ENCODE measurements at places on chromosomes 4 and X. TPM values are rescaled to one million over a fixed set of nuclear protein-coding genes. Genes with fewer than 3 reads are reported as not detected.

GRCh38 chrX:72395237-72395636, 89.5 kb upstream of the CITED1 start:
- DNase-seq: no peak

DNA sequence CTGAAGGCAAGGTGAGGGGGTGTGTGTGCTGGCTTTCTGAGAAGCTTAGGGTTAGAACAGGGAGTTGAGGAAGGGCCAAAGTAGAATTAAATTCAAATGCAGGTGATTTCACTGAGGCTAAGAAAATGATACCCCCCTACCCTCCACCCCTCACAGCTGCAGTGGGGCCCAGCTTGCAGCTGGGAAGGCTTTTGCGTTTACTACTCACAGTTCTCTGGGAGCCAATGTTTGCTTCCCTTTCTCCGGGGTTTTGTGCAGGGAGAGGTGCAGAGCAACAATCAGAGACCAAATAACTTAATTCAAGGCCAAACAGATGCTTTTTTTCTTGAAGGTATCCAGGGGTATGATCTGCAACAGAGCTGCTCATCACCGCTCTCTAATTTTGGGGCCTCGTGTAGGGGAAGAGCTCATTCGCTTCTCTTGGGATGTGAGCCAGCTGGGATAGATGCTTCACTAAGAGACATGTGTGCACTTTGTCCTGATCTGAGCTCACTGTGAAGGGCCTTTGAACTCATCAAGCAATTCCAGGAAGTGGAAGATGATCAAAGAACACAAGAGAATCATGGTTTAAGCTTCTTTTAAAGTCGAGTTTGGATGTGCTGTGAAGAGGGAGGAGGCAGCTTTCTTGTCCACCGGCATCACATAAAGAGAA, 122.7 kb upstream of the C1GALT1C1 start:
- no peak for DNase-seq

- no peak for DNase-seq
Measured at GRCh38 chr4:138666366-138666765, 349.2 kb upstream of the NOCT start.

- no peak for DNase-seq
Measured at GRCh38 chrX:23993012-23993633, 33.9 kb downstream of the KLHL15 start.

DNA sequence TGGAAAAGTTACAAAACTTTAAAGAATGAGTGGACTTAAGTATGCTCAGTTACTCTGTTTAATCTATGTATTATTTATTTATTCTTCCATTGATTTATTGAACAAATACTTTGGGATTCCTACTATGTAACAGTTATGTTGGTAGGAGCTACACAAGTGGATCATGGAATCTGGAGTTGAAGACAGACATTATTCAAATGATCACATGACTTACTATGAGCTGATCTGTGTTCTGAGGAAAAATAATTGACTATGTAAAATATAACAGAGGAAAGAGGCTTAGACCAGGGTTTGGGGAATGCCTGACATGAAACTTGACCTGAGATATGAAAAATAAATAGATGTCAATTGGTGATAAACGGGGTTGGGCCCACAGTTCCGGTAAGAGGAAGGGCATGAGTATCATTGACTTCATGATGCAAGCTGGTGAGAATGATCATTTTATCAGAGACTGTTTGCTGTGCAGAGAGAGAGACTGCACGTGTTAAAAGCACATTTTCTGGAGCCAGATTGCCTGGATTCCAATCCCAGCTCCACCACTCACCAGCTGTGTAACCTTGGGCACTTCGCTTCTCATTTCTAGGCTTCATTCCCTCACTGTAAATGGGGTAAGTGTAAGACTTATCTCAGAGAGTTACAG, 179.0 kb downstream of the SPCS3 start:
- DNase-seq: no peak

GRCh38 chrX:132730266-132730665, 228.2 kb downstream of the HS6ST2 start:
- no peak for DNase-seq

DNA sequence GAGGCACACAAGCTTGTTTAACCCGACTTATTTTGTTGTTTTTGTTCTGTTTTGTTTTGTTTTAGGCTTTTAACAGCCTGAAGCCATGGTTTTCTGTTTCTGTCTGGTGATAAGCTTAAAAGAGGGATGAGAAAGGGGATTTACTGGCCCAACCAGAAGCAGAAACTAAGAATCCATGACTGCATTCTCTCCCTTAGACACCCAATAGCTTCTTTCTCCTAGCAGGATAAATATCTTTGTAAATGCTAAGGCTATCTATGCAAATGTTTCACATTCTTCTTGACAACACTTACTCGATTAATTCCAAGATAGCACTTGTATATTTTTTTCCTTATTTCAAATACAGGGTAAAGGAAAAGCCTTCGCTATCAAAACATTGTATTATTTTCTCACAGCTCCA, 53.7 kb upstream of the SMAD1 start:
- no peak for DNase-seq

- DNase-seq: no peak
Measured at GRCh38 chr4:106261980-106262379, 54.0 kb downstream of the TBCK start.

DNA sequence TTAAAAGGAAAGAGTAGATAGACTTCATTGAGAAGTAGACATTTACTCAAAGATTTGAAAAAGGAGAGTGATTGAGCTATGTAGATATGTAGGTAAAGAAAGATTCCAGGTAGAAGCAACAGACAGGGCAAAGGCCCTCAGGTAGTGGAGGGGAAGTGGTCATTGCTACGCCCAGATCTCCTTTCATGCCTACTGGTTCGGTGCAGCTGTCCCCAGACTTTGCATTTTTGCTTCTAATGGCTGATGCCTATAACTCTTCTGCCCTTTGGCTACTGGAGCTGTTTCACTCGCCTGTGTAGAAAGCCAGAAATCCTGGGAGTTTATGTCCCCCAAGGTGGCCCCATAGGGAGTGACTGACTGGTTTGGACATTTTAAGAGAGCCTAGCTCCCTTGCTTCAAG, 16.9 kb upstream of the ARMCX2 start:
- DNase-seq: no peak

DNA sequence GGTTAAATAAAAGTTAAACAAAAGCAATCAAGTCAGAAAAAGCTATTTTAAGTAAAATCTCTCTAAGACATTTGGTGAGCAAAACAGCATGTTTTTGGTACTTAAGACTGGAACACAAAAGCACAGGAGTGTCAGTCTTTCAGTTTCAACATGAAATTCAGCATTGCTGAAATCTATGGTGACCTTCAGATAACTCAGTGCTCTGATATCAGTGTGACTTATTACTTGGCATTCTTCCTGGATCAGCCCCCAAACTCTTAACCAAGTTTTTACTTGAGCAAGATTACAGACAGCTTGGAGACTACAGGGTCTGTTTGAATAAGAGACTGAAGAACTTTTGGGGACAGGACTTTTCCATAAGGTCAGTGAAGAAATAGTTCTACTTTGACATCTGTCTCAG, 437.2 kb downstream of the RAPGEF2 start:
- DNase-seq: no peak

GRCh38 chrX:8455557-8455956, 9.1 kb upstream of the VCX3B start:
- no peak for DNase-seq

DNA sequence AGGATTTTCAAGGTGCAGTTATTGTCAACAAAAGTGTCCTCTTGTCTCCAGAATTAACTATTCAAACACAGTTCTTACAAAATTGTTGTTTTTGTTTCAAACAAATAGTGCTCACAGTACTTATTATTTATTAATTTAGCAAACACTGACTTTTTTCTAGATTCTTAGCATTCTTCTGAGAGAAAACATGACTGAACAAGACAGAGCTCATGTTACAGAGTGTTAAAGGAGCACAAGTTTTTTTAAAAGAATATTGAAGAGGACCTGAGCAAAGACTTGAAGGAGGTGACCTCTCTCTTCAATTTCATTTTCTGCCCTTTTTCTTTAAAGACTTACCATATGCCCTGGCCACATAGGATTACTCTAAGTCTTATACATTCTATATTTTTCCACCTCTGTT, 2220.3 kb upstream of the AGA start:
- DNase-seq: no peak

DNA sequence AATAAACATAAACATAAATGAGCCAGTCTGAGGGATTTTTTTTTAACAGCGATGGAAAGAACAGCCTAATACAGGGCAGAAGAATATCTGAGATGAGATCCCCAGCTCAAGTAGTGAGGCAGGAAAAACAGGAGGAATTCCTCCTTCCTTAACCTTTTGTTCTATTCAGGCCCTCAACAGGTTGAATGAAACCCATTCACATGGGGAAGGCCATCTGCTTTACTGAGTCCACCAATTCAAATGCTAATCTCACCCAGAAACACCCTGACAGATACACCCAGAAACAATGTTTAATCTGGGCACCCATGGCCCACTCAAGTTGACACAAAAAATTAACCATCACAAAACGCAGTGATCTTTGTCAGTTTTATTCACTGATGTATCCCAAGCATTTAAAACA, 45.5 kb downstream of the SMIM31 start:
- peak; percentile 67 for DNase-seq

GRCh38 chr4:100190643-100191600, 654 bp upstream of the DDIT4L start:
- peak; percentile 36 for DNase-seq

- no peak for DNase-seq
Measured at GRCh38 chr4:183205193-183205592, 106.1 kb downstream of the WWC2 start.

DNA sequence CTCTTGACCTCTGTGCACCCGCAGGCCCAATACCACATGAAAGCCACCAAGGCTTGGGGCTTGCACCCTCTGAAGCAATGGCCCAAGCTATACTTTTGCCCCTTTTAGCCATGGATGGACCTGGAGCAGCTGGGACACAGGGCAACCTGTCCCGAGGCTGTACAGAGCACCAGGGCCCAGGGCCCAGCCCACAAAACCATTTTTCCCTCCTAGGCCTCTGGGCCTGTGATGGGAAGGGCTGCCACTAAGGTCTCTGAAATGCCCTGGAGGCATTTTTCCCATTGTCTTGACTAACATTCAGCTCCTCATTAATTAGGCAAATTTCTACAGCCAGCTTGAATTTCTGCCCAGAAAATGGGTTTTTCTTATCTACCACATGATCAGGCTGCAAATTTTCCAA, 79.9 kb upstream of the GABRA3 start:
- no peak for DNase-seq

GRCh38 chr4:88091378-88091777, 67.1 kb downstream of the ABCG2 start:
- no peak for DNase-seq

GRCh38 chrX:13494562-13494961, 74.8 kb upstream of the EGFL6 start:
- no peak for DNase-seq

DNA sequence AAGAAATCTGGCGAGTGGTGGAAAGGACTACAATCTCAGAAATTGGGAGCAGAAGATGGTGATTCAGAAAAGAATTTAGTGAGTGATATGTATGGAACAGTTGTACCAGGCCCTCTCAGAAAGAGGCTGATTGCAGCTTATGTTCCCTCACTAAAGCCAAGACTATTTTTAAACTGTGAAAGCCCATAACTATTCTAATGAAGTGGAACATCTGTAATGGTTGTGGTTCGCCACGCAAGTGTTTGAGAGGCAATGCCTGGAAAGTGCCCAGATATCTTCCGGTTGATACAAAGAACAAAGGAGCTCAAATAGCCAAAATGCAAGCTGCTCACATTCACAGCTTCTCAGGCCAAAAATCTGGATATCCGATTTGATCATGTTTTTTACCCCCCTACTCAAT, 1250.7 kb downstream of the RAPGEF2 start:
- no peak for DNase-seq

- DNase-seq: peak; percentile 57
Measured at GRCh38 chrX:57227691-57228090, 58.8 kb upstream of the FAAH2 start.

DNA sequence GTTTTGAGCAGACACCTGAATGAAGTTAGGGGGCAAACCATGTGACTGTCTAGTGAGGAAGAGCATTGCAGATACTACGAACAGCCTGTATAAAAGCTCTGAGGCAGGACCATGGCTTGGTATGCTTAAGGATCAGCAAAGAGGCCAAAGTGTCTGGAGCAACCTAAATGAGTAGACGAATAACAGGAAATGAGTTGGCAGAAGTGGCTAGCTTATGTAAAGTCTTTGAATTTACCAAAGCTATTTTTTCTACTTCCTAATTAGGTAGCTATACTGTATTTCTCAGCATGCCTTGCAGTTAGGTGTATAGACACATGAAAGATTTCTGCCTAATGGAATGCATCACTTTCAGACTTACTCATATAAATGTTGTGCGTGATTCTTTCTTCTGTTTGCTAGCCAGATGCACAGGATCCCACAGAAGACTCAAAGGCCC, 9.3 kb upstream of the GPRIN3 start:
- DNase-seq: no peak

DNA sequence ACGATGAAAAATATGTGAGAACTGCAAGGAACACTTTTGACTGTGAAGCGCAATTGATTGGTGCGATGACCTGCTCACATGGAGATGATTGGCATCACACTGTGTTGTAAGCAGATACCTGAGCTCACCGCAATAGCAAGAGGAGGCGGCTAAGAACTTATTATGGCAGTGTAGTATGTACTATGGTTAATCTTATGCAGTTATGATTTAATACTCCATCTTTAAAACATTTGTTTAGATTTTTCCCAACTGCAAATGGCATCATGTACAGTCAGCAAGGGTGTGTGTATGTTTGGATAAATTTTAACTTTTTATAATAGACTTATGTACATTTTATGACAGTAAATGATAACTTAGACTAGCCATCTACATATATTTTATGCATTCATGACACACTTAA, 25.5 kb downstream of the PRIMPOL start:
- DNase-seq: no peak

GRCh38 chr4:5143306-5143861, 92.1 kb downstream of the STK32B start:
- no peak for DNase-seq

DNA sequence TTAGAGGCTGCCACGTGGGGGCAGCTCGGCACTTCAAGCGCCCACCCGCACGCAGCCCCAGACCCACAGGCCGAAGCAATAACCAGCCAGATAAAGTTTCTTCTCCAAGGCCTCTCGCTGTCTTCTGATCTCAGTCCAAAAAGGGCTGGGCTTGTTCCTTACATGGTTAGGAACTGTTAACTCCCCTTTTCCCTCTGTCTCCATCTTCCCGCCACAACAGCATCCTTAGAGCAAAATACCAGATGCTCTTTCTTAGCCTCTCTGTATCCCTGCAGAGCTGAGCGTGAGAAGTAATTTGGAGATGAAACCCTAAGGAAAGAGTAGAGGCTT, 23.4 kb upstream of the KIAA1210 start:
- no peak for DNase-seq

GRCh38 chr4:35201403-35201802, 1042.9 kb downstream of the ARAP2 start:
- no peak for DNase-seq

- no peak for DNase-seq
Measured at GRCh38 chr4:79676705-79677104, 268.7 kb upstream of the GK2 start.

ZNF185 gene
- 11.3 TPM for total RNA-seq

TMEM154 gene
- 0.77 TPM for total RNA-seq

TMSB15A gene
- 66.4 TPM for total RNA-seq

CT45A2 gene
- total RNA-seq: not detected

NOX1 gene
- total RNA-seq: not detected

GPC4 gene
- 416 TPM for total RNA-seq

MAGEC1 gene
- not detected for total RNA-seq

CYSLTR1 gene
- not detected for total RNA-seq

All from H9 (cell line).